Testis (tissue), 5 donors: ENCODE measurements at places on chromosomes 2 and 18.
A peak's percentile ranks its signal among the peaks of the same experiment; 100 is the strongest.

GRCh38 chr2:161625996-161626395 is 1.8 kb downstream of the SLC4A10 start:
- no peak for DNase-seq

DNA sequence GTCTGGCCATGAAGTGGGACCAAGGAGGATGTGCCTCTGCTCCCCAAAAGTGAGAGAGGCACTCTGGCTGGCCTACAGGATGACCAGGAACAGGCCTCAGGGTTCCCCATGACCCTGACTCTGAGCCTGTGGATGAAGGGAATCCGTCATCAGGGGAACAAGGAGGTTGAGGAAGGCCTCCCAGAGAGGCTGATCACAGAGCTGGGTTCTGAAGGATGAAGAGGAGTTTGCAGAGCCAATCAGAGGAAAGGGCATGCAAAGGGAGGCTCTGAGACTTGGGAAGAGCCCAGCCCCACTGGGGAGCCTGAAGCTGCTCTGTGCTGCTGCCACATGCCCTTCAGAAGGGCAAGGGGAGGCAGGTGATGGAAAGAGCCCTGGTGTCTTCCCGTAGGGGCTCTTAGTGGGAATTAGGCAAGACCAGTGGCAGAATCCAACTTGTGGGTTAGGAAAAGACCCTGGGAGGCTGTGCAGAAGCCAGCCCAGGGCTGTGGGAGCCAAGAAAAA is 141.3 kb upstream of the ID2 start:
- no peak for DNase-seq

DNA sequence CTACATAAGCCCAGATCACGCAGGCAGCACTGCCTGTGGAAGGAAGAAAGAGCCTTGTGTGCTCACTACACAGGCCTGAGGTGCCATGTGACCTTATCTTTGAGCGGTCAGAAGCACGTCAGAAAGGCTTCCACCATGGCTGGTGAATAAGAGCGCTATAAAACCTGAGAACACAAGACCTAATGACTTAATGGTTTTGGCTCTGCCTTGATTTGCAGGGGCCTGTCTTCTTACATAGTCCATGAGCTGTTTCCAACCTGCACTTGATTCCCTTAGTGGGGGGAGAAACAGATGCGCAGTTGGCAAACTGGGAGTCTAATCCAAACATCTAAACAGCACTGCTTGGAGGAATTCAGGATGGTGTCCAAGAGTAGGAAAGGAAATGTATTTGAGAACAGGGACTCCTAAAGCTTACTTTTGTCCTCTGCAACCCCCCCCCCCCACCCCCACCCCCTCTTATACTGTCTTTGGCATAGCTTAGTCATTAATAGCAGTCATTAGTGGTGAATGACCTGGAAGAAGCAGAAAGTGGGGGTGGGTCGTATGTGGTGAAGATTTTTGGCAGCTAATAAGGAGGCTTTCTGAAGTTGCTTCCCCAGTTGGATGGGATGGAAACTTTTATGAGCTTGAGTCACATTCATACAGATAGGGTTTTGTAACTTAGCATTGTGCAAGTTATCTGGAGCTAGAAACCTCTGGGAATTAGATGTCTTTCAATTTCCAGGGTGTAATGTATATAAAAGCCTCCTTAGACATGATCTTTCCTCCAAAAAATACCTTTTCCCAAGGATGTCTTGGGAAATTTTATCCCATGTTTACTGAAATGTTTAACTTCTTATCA is 454.1 kb downstream of the MEIS1 start:
- DNase-seq = no peak

GRCh38 chr18:21194871-21195771 is 46.9 kb upstream of the GREB1L start:
- no peak for DNase-seq

DNA sequence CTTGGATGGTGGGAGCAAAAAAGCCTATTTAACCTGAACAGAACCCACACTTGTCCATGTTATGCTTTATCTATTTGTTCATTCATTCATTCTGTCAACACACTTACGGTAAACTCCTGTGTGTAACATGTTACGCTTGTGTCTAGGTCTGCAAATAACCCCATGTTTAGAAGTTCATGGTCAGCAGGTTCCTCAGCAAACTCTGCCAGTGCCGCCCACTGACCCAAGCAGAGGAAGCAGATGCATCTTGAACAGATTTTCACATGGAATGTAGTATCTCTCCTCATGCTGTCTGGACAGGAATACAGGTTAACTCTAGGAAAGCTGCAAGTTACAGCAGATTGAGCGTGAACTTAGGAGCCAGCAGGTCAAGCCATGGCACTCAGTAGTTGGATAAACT is 213.7 kb upstream of the COPS8 start:
- no peak for DNase-seq

DNA sequence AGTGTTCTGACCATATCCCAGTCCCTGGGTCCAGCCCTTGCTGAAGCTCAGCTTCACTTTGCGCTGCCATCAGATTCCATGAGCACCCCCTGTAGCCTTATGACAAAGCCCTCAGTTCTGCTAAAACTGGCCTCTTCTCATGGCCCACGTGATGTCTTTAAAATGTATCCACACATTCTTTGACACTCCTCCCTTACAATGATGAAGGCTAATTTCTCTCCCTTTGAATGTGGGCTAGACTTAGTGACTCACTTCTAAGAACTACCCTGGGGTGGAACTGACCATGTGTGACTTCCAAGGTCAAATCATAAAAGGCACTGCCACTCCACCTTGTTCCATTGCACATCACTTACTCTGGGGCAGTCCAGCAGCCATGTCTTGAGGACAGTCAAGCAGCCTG is 45.4 kb upstream of the GORASP2 start:
- no peak for DNase-seq

DNA sequence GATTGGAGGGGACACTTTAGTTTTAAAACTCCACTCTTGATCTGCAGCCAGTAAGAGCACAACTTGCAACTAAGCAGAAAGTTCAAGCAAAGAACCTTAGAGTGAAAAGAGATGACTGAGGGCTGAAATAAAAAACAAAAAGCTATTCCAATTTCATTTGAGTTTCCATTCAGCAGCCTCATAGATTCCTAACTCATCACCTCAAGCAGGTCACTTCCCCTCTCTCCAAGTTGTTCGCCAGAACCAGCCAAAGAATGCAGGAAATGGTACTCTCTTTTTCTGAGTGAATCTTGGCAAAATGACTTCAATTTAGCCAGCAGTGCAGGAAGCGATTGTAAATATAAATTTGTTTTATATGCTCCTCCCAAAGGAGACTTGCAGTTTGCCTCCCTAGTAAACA is 213.3 kb downstream of the SETBP1 start:
- DNase-seq = no peak

GRCh38 chr2:18849841-18850578 is 260.6 kb upstream of the NT5C1B start:
- DNase-seq = no peak

DNA sequence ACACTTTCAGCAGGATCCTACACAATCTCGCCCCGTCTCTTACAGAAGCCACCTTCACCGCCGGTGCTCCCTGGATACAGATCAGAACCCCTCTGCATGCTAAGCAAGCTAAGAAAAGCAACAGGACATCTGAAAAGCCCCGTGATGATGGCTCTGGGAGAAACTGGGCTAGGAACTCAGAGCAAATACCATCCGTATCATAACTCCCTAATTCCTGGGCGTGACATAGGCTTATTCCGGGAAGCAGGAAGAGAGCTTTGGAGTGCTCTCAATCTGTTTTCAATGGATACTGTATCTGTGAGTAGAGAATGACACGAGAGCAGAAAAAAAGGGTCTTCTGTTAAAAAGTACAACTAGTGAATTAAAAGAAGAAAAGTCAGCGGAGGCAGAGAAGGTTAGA is 121.6 kb downstream of the SPP2 start:
- DNase-seq = no peak

DNA sequence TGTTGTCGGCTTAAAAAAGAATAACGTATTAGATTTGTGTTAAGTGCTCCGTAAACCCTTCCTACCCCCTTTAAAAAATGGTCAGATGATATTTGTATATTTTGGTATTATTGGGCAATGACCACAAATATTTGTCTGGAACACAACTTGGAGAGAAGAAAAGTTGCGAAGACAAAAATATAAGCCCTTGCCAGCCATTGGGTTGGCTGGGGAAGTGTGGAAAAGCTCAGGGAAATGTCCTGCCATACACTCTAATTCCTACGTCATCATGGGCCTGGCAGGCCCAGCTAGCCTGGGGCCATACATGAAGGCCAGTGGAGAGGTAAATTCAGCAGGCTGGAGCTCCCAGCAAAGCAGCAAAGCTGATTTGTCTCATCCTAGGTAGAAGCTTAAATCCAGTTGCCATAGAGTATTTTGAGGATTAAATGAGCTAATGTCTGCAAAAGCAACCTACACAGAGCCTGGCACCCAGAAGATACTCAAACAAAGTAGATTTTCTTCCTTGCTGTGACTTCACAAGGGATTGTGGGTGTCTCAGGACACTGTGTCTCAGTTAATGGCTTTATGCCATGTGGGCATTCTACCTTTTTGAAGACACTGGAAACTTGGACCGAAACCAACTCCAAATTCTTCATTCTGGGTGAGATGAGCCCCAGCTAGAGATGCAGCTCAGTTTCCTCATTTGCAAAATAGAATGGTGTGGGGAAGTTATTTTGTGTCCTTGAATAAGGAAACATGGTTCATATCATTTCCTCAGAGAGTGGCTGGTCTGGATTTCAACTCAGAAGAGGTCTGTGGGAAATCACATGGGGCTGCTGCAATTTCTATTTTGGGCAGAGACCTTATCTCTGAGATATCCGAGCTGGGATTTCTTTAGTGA is 87.9 kb upstream of the MAP4K3 start:
- DNase-seq = no peak

DNA sequence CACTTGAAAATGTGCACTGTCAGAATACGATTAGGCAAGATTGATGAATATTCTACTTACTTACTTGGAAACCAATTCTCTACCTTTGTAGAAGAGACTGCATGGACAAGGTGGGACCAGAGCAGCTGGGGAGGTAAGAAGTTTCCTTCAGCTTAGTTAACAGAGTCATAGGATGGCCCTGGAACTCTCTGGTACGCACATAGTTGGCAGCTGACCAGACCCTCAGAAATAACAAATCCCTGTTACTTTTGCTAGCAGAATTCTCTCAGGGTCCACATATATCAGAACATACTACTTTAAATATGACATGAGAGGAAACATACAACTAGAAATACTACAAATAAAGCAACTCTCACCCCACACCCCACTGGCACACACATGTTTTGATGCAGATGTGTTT is 24.8 kb upstream of the STAT1 start:
- DNase-seq = no peak

GRCh38 chr2:113225263-113226259 is 51.8 kb downstream of the PSD4 start:
- peak; percentile 39 for DNase-seq

GRCh38 chr18:23879544-23879943 is 135.0 kb upstream of the TTC39C start:
- no peak for DNase-seq
